ENCODE measurements at places on chromosomes 13 and 19.

GRCh38 chr19:3683405-3684053 is 16.7 kb downstream of the PIP5K1C start:
- DNase-seq: peak; percentile 98

DNA sequence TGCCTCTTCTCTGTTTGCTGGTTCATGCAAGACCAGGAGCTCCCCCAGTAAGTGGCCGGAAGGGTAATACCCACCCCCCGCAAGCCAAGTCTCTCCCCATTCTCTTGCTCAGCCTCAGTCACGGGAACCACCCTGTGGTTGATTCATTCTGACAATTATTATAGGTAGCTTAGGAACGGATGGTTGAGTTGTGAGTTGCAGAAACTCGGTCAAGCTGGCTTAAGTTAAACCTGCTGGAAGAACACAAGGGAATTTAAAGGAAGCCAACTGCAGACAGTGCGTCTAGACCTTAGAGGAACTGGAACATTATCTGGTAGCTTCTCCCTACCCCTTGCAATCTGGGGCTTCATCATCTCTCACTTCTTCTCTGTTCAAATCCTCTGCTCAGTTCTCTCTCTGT is 8.9 kb downstream of the FPR1 start:
- peak; percentile 82 for DNase-seq

GRCh38 chr19:45515081-45515624 is 7.9 kb downstream of the VASP start:
- DNase-seq: no peak

GRCh38 chr13:24192811-24193162 is 32.3 kb downstream of the SPATA13 start:
- no peak for DNase-seq

DNA sequence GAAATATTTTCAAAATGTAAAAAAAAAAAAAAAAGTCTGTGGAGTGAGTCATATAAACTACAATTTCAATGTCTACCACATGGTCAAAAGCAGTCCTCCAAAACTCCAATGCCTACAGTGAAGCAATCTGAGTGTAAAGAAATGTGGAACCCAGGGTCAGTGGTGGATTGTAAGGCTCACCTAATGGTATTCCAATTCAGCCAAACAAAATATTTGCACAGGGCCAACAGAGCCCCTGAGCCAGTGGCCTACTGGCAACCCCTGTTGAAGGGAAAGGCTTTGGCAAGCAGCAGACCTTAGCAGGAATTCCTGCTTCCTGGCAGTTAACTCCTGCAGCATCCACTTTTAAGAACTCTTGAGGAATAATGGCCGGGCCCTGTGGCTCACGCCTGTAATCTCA is 3.4 kb downstream of the DNMT1 start:
- DNase-seq: peak; percentile 87

DNA sequence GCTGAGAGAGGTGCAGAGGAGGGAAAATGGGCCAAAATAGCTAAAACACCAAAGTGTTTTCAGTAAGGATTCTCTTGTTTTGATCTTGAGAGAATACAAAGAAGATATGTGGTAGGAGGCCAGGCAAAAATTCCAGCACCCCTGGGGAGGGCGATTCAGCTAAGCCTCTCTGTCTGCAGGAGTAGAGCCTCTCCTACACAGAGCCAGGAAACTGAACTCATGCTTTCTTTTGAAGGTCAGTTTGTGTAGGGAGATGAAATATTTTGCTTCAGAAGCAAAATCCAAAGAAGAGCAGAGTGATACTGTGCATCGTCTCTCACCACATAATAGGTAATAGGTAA is 565.0 kb downstream of the FGF9 start:
- no peak for DNase-seq

DNA sequence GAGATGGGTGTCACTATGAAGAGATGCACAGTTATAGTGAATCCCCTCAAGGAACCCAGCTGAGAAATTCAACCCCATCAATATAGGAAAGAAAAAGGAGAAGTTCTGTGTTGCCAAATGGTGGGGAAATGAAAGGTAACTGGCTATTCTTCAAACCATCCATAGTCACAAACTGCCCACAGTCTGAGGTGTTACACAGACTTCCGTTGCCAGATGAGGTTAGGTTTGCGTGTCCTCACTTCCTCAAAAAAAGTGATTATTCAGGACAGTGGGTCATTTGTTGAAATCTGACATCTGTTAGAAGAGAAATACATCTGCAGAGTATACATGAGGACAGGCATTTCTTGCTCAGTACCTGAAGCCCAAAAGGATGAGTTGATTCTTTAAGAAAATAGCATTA is 9.0 kb downstream of the SIGLEC5 start:
- no peak for DNase-seq

GRCh38 chr19:788983-789700 is 8.1 kb upstream of the PTBP1 start:
- no peak for DNase-seq

DNA sequence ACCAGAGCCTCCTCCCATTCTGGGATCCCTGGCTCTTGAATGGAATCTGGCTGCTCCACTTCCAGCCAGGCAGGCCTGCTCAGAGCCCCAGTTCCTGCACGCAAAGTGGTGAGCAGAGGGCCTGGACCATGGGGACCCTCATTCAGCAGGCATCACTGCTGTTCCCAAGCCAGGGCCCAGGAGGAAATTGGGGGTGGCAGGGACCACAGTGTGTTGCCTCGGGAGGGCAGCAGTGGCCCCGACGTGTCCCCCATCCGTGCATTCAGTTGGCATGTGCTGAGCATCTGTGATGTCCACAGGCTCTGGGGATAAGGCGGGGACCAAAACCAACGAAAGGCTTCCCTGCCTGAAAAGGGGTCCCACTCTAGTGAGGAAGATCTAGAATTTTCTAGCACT is 11.2 kb downstream of the CCDC97 start:
- no peak for DNase-seq

GRCh38 chr19:919199-920050 is 2.3 kb downstream of the KISS1R start:
- no peak for DNase-seq

DNA sequence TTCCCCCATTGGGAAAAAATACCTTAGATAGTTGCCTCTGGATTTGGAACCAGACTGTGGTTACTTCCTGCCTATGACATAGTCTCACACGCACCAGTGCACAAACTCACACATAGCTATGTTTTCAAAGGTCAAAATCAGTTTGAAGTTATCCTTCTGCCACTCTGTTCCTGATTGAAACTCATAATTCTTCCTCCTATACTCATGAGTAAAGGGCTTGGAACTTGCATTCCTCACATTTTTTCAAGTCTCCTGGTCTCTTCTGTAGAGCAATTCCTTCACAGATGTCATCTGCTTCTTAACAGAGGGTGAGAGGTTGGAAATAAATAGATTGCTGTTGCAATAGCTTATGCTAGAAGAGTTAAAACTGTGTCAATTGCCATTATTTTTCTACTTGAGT is 18.6 kb upstream of the POSTN start:
- DNase-seq: peak; percentile 90

GRCh38 chr13:74597526-74597925 is 463.3 kb upstream of the KLF12 start:
- DNase-seq: no peak

- peak; percentile 87 for DNase-seq
Observed at GRCh38 chr13:49165798-49166752, 54.1 kb upstream of the MLNR start.

GRCh38 chr19:2619076-2619475 is 83.4 kb downstream of the GNG7 start:
- no peak for DNase-seq

DNA sequence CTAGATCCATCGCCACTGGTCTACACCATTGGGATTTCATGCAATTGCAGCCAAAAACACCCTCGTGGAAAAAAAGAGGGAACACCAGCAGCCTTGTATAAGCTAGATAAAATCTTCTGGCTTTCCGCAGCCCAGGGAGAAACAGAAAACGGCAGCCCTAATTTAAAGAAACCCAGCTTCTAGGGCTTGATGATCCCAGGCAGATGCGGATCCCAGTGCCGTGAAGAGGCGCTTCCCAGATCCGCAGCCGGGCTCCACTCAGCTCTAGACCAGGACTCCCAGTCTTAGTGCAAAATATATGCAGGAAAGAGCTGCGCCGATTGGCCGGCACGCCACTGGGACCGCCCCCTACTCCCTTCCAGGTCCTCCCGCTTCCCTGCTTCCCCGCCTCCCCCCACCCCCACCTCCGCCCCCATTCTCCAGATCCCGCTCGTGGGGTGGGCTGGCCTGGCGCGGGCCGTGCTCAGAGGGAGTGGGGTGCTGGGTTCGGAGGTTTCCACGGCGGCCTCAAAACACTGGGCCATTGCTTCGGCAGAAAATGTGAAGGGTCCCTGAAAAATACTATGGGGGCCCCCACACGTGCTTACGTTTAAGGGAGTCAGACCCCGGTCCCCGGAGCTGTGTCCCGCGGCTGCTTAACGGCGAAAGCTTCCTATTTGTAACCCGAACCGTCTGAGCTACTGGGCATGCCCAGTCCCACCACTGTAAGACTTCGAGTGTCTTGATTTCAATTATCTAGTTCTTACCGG is 63.1 kb downstream of the SERP2 start:
- peak; percentile 96 for DNase-seq

GRCh38 chr13:25300861-25301346 is 521 bp upstream of the NUP58 start:
- peak; percentile 24 for DNase-seq

DNA sequence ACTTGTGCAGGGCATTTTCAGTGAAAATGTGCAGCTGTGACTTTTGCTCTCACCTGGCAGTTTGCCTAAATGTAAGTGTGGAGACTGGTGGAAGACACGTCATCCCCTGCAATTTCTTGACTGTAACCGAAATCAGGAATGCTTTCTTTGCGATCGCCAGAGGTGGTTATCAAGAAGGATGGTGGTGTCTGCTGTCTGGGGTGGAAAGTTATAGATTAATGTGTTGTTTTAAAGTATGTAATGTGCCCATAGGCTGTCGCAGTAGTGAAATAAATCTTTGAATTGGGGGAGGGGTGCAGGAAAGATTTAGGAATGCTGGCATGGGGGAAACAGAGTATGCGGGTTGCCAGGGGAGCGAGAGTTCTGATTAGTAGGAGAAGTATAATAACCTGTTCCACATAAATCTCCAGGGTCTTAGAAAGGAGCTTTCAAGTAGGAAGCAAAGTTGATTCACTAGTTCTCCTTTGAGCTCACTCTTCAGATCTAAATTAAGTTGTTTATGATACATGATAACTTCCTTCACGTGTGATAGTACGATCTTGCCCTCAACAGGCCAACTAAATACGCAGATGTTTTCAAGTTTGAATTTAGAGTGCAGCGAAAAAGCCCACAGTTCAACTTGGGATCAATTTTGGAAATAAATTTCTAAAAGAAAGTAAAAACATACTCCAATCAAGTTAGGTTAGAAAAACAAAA is 1520.0 kb upstream of the SLC10A2 start:
- peak; percentile 87 for DNase-seq

GRCh38 chr13:53783471-53783870 is 754.9 kb downstream of the OLFM4 start:
- no peak for DNase-seq

GRCh38 chr13:88552966-88553365 is 881.8 kb downstream of the SLITRK5 start:
- DNase-seq: no peak

GRCh38 chr13:87821512-87821911 is 150.3 kb downstream of the SLITRK5 start:
- no peak for DNase-seq

- DNase-seq: peak; percentile 50
Observed at GRCh38 chr19:48780631-48781391, 25.5 kb downstream of the FGF21 start.

DNA sequence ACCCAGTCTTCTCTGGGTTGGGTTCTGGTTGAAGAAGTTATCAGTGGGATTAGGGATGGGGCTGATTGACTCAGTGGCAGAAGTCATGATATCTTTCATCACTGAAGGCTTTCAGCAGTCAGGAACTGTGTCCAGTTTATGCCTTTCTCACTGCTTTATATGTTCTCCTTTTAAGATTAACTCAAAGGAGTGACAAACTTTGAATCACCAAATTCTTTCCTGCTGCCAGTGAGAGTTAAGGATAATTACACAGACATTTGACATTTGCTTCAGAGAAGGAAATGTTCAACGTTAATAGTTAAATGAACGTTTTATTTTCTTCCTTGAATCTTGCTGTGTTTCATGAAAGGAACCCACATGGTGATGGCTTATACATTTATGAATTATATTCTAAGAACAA is 41.0 kb upstream of the CNMD start:
- no peak for DNase-seq

- DNase-seq: no peak
Observed at GRCh38 chr19:19943848-19944582, 43.3 kb downstream of the ZNF93 start.

DNA sequence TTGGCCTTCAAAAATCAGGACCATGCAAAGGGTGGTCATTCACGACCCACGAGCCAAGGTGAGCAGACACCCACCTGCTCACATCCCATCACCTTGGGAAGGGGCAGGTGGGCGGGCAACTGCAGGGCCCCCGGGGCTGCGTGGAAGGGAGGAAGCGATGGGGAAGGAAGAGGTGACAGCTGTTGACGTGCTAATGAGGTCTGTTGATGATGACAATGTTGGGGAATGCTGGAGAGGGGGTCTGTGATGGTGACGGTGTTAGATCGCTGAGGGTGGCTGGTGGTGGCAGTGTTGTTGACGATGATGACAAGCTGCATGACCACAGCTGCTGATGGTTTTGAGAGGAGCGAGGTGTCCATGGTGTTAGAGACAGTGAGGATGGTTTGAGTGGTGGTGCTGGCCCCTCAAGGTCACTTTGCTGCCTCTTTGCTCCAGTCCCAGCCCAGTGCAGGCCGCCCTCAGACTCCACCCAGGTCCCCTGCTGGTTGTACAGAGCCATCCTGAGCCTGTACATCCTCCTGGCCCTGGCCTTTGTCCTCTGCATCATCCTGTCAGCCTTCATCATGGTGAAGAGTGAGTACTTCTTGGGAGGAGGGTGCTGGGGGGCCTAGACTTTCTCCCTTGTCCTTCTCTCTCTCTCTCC is 900 bp downstream of the MCEMP1 start:
- no peak for DNase-seq

DNA sequence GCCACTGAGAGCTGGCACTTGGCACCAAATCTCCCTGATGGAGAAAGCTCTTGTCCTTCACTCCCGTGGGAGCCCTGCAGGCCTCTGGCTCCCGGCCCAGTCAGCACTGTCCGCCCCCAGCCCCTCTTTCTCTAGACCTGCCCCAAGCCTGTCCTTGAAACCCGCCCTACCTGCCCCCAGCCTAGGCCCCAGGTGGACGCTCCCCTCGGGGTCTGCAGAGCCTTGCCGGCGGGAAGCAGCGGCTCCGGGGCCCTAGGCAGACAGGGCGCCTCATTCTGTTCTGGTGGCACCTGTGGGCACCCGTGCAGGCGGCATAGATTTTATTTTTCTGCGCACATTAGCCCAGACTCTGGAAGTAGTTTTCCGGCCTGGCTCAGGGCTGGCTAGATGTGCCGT is 17.6 kb downstream of the IL17D start:
- DNase-seq: no peak
